ENCODE measurements at places on chromosomes 6 and 20.
A peak's percentile ranks its signal among the peaks of the same experiment; 100 is the strongest.

DNA sequence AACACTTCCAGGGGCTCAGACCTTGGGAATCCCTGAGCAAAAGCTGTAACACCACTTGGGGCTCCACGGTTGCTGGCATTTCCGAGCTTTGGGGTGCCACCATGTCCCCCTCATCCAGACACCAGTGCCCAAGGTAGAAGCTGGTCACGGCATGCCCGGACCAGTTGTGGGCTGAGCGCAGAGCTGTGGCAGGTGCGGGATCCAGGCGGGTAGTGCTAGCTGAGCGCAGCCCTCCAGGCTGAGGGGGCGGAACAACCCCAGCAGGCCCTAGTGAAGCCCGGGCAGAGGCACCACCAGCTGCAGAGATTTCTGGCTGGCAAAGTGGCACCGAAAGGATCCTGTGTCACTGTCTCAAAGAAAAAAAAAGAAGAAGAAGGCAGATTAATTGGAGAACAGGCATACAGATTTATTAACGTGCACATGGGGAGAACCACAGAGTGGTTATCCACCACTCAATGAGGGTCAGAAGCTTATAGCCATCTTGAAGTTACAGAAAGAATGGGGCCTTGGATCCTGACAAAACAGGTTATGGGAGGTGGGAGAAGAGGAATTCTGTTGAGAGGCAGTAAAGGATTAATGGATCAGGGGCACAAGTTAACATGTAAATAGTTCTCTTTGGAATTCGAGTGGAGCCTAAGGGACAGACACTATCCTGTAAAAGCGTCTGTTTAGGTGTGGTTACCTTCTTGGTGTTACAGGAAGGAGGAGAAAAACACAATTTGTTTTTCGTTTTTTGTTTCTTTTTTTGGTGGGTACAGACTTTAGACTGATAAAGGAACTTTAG, 107.5 kb downstream of the CD24 start:
- no peak for DNase-seq

DNA sequence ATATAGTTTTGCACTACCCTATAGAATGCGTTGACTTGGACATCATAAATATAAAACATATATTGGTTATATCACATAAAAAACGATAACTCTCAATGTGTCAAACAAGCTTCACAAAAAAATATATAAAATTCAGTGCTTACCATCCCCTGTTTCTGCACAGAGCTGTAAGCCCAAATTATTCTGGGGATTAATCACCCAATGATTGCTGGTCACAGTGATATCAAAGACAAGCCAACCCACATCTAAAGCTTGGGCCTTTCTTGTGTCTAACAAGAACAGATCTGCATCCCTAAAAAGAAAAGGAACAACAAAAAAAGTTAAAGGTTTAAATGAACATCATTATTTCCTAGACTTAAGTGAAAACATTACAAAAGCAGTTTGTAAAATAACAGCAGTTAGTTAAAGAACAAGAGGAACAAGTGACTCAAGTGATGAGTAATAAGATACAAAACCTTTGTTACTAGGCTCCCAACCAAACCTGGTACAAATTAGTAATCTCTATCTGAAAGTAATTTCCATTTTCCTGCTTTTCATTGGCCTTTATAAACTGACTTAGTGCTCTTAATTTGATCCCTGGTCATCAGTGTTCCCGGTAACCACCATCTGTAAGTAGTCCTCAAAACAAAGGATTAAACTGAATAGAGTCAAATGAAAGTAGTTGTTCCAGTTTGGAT, 81.1 kb downstream of the BMP5 start:
- no peak for DNase-seq

DNA sequence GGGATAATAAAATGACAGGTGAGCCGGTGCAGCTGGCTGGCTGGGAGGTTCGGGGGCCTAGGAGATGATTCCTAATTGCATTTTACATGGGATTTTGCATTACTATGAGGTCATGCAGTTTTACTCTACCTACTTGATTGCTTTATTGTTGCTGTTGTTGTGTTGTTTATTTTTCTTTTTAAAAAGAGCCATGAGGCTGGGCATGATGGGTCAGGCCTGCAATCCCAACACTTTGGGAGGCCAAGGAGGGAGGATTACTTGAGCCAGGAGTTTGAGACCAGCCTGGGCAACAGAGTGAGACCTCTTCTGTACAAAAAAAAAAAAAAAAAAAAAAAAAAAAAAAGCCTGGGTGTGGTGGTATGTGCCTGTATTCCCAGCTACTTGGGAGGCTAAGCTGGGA, 104.8 kb downstream of the GJA1 start:
- DNase-seq: no peak

DNA sequence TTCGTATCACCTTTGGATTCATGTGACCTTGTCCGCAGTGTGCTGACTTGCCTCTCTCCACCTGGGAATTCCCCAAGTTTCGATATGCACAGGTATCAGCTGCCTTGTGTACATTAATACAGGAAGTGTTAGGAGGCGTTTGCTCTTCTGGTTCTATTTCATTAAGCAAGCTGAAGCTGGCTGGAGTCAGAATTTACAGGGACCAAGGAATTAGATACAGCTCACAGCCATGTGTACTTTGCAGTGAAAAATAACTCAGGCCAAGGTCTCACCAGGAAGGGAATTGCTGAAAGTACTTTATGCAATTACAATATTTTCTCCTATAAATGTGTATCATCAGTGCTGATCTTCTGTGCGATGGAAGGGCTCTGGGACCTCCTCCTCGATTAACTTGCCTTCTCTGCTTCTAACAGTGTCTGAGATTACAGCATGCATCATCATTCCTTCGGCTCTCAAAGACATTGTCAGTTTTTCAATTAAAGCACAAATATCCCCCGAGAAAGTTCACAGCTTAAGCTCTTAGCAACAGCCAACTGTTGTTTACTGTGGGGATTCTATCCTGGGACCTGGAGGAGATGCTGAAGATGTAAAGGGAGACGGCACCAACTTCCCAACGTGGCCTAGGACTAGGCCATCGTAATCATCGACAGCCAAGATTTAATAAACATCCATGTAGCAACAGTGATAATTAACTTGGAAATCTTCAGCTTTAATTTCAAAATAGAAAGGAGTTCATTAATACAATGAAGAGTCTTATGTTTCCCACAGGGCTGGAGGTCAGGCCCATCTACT, 13.8 kb upstream of the TIAM2 start:
- DNase-seq: no peak

- no peak for DNase-seq
These were observed 62.5 kb upstream of the AFDN start for GRCh38 chr6:167764215-167764614.

GRCh38 chr6:129491436-129491835, 218.5 kb downstream of the ARHGAP18 start:
- DNase-seq: no peak

DNA sequence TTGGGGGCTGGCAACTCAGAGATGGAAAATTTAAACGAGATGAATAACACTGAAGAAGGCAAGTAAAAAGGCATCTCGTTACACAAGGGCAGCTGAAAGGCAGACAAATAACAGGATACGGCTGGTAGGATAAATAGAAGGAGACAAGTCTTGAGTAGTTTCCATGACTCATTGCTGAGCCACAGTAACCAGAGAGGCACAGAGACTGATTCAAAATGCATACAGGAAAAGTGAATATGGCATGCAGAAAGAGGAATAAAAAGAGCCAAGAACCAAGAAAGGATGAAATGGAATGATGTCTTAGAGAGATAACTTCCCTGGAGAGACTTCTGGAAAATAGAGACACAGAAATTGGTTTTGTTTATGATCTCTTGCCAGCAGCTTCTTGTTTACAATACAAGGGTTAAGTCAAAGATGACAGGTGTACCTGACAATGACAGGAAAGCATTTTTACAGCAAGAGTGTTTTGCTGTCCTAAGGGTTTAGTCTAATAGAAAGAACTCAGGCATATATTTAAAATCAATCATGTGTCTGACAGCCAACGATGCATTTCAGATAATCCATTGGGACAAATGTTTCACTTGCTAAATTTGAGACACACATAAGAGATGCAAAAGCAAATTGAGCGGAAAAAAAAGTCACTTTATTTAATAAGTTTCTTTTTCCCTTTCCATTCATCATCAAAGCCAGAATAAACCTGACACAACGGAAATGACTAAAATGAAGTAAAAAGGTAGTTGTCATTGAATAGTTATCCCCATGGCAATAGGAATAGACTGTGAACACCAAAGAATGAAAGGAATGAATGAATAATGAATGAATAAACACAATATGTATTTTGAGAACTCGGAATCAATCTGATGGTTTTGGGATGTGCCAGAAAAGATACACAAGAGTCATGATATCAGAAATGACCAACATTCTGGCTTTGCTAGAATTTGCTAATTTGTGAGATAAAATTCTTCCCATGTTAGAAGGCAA, 68.0 kb upstream of the KCNQ5 start:
- no peak for DNase-seq

DNA sequence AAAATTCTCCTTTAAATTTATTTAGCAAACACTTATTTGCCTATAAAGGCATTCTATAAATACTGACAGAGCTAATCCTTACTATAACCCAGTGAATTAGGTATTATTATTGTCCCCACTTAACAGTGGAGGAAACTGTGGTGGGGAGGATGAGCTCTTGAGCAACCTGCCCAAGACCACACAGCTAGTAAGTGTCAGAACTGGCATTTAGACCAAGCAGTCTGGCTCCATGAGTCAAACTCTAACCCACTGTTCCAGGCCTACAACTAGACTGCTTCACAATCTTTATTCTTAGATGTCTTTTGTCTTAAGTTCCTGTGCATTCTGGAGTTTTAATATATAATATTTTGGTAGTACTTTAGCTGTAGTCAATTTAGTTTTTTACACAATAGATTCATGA, 530.8 kb downstream of the BCKDHB start:
- DNase-seq: no peak

- no peak for DNase-seq
These were observed 329.3 kb upstream of the IRAK1BP1 start for GRCh38 chr6:78538002-78538401.

DNA sequence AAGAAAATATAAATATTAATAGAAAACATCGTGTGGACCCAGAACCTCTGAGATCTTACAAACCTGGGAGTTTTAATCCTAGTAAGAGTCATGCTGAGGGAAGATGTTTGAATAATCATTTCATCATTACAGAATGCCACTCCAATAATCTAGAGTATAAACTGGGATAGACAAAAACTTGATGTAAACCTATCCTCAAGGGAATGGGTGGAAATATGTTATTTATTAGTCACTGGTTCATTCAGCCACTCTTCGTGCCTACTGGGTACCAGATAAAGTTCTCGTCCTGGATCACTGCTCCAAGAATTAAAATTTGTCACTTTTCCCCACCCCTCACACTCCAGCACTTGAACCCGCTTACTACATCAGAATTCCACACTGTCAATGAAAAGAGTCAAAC, 7.7 kb downstream of the HLA-B start:
- no peak for DNase-seq

DNA sequence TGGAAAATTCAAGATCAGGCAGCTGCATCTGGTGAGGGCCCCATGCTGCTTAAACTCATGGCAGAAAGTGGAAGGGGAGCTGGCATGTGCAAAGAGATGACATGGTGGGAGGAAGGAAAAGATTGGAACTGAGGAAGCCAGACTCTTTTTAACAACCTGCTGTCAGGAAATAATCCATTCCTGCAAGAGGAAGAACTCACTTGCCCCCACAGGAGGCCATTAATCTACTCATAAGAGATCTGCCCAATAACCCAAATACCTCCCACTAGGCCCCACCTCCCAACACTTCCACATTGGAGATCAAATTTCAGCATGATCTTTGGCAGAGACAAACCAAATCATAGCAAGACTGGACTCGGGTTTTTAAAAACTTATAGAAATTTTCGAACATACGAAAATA, 200.5 kb upstream of the KCNQ5 start:
- no peak for DNase-seq

GRCh38 chr20:31608251-31608945, 3.3 kb downstream of the ID1 start:
- DNase-seq: no peak

DNA sequence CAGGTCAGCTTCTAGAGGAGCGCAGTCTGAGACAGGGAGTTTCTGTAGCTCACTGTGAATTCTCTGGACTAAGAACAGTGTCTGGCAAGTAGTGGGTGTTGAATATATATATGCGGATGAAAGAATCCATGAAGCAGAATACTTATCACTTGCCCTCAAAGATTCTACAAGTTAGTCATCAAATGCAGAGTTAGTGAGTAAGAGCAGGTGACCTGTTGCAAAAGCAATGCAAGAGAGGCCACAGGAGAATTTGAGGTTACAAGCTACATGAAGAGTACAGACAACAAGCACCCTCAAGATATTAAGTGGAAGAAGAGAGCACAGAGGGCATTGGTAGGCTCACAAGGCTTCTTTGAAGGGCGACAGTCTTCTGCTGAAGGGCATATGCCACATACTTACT, 103.4 kb upstream of the BTBD3 start:
- DNase-seq: no peak

DNA sequence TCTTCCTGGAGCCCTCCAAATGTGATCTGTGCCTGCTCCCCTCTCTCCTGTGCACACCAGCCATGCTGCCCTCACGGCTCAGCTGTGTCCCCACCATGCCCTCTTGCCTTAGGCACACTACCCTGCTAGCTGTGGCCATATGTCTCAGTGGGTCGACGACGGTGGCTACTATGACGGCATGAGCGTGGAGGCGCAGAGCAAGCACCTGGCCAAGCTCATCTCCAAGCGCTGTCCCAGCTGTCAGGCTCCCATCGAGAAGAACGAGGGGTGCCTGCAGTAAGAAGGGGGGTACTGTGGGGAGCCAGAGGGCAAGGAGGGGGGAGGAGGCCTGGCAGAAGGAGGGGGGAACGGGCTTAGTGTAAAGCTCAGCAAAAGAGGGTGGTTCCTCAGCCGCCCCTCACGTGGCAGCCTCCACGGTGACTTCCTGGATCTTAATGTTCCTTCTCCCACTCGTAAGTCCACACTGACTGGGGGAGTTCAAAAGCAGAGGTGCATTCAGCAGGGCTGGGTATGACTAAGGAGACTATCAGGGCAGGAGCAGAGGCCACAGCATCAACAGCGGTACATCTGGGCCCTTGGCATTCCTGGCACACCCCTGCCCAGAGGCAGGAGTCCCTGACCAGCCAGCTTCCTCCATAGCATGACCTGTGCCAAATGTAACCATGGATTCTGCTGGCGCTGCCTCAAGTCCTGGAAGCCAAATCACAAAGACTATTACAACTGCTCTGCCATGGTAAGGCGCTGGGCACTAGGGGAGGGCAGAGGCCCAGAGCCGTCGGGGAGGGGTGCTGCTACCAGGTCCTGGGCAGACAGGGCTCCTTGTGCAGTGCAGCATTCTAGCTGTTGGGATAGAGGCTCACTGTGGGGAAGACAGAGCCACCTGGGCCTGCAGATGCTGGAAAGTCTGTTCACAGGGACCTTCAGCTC, 8.0 kb downstream of the DNPH1 start:
- peak; percentile 7 for DNase-seq

- DNase-seq: no peak
These were observed 14.9 kb upstream of the MRS2 start for GRCh38 chr6:24387818-24388217.

Data from hippocampal formation (tissue), 2 donors.